Endodermal cell (in vitro differentiated cells): ENCODE measurements at places on chromosomes 13 and 19.
A peak's percentile ranks its signal among the peaks of the same experiment; 100 is the strongest.

DNA sequence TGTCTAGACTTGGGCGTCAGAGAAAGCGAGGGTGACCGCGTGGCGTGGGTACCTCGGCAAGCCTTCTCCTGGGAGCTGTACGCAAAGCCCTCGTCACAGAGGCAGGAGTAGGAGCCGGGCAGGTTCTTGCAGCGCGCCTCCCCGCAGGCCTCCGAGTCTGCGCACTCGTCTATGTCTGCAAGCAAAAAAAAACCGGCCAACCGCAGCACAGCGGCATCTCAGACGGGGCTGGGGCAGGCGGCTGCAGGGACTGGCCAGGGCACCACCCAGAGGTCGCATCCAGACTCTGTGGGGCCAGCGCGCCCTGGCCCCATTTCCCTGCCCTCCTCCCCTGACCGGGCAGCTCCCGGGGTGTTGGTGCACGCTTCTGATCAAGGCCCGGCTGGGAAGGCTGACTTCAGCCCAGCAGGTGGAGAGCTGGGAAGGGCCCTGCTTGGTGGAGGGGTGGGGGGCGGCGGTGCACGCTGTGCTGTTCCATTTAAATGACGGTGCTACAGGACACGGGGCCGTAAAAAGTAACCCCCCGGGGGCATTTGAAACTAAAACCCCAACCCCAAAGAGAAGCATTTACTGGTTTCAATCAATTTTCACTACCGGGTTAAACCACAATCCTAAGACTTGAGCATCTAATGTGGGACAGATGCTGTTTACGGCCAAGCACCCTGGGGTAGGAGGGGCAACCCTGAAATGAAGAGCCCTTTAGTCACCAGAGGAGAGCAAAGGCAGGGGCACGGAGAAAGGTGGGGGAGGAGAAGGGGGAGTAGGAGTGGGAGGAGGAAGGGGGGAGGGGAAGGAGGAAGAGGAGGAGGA is 28.2 kb downstream of the GAS6 start:
- no peaks in the 10 kb centered on the region for H3K4me1 ChIP-seq
- H3K27me3 ChIP-seq = no peaks in the 10 kb centered on the region
- DNase-seq = no peak
- H3K36me3 ChIP-seq = peaks cover 6% of the 10 kb centered on the region
- H3K27ac ChIP-seq = peak overlapping the region; percentile 53

DNA sequence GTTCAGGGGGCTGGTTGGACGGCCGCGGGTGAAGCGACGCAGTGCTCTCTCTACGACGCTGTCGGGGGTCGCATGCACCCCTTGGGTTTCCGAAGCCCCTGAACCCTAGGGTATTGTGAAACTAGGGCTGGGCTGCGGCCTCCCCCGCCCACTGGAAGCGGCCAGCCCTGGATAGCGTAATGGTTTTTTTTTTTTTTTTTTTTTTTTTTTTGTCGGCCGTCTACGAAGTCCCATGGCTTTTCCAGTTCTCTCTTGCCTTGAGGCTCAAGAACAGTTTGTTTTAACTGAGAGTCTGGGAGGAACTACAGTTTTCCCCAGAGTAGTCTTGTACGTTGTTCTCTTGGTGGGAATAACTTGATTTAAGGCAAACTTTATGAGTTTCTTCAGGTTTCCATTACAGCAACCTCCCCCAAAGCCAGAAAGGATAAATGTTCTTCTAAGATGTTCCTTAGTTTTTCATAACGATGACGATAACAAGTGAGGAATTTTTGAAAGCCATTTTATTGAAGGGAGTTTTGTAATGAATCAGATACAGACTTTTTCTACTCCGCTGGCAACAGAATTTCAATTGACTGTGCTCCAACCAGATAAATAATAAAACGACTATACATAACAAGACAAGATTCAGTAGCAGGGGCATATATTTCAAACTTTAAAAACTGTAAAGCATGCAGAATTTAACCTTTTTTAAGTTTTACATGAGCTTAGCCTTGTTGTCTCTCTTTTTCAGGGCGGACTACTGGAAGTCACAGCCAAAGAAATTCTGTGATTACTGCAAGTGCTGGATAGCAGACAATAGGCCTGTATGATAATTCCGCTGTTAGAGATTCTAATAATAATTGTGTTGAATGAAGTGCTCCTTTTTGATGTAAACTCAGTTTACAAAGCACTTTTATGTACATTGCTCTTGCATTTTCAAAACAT is 867 bp downstream of the WBP4 start:
- H3K27me3 ChIP-seq = no peaks in the 10 kb centered on the region
- H3K36me3 ChIP-seq = peaks cover 38% of the 10 kb centered on the region
- DNase-seq = no peak
- peak overlapping the region; percentile 99 for H3K4me3 ChIP-seq

DNA sequence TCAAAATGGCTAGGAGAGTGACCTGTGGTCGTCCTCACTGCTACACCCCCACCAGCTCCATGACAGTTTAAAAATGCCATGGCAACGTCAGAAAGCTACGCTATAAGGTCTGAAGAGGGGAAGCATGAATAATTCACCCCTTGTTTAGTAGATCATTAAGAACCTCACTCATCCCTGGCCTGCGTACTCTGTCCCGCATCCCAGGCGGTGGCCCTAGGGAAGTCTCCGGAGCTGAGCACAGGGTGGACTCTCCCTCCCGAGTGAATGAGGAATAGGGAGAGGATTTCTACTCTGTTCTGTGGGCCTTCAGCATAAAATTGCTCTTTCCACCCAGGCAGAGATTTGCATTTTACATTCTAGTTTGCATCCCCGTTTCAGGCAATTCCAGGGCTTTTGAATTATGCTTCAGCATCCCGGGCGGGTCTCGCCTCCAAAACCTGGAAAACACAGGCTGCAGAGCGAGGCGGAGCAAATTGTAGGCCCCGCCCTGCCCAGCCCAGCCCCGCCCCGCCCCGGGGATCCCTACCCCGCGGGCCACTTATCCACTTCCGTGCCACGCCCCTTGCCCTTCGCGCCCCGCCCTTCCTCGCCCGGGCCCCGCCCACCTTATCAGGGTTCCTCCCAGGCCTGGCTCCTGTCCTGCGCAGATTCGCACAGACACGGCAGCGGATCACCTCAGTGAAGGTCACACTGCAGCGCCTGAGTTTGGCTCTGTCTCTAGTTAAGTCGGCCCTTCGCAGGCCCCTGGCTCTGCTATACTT is 7.5 kb upstream of the ZNF525 start:
- no peaks in the 10 kb centered on the region for H3K4me1 ChIP-seq
- H3K27ac ChIP-seq = no peak overlapping the region
- no peaks in the 10 kb centered on the region for H3K27me3 ChIP-seq
- H3K36me3 ChIP-seq = peaks cover 22% of the 10 kb centered on the region
- DNase-seq = no peak

GRCh38 chr13:109271061-109271460 is 515.3 kb downstream of the IRS2 start:
- H3K27ac ChIP-seq = no peak overlapping the region
- peaks cover 11% of the 10 kb centered on the region for H3K4me1 ChIP-seq
- H3K36me3 ChIP-seq = peaks cover 7% of the 10 kb centered on the region
- DNase-seq = no peak
- H3K27me3 ChIP-seq = no peaks in the 10 kb centered on the region

GRCh38 chr13:53197424-53197823 is 168.8 kb downstream of the OLFM4 start:
- no peak overlapping the region for H3K27ac ChIP-seq
- DNase-seq = no peak
- peaks cover 8% of the 10 kb centered on the region for H3K4me1 ChIP-seq
- H3K27me3 ChIP-seq = peaks cover 33% of the 10 kb centered on the region

- H3K4me1 ChIP-seq = no peaks in the 10 kb centered on the region
- H3K27me3 ChIP-seq = no peaks in the 10 kb centered on the region
- no peak overlapping the region for H3K4me3 ChIP-seq
- H3K36me3 ChIP-seq = peaks cover 11% of the 10 kb centered on the region
- no peak for DNase-seq
Measured at GRCh38 chr19:18457483-18458331, 19.8 kb upstream of the ISYNA1 start.
